ENCODE measurements at places on chromosomes 2 and 18.

DNA sequence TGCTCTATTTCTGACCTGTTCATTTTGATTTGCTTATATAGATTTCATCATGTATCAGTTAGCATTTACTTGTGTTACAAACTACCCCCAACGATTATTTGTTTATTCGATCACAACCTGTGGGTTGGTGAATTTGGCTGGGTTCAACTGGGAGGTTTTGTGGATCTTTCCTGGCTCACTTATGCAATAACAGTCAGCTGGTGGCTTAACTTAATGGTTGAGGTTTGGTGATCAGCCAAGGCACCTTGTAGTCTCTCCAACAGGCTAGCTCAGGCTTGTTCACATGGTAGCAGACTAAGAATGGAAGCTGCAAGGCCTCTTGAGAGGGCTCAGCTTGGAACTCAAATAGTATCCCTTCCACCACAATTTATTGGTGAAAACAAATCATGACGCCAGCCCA, 5.4 kb upstream of the PUM2 start:
- DNase-seq = no peak

DNA sequence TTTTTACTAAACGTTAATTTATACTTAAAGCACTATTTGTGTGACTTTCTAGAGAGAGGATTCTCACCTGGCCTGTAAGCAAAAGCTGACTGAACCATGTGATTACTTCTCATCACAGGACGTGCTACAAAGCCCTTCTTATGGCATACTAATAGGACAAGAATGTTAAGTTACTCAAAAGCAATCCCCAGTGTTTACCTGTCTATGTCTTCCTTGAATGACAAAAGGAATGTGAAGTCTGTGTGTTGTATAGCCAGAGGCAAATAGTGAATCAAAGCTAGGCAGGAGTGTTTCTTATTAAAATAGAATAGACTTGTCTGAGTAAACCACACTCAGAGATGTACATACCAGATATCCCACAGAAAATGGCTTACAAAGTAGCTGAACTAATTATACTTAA, 1465.5 kb downstream of the SUCLG1 start:
- no peak for DNase-seq

DNA sequence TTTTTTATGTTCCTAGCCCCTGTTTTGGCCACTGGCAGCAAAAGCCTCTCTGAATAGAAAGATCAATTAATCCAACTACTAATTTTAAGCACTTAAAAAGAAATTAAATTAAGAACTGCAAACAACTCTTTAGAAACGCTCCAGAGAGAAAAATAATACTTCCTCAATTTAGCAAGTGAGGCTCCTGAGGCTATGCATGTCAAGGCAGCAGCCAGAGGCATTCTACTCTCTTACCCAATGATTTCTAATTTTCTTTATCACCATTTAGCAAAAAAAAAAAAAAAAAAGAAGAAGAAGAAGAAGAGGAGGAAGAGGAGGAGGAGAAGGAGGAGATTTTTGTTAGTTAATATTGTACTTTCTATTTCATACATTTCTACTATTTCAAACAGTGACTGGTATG, 68.5 kb downstream of the TMEM237 start:
- no peak for DNase-seq

DNA sequence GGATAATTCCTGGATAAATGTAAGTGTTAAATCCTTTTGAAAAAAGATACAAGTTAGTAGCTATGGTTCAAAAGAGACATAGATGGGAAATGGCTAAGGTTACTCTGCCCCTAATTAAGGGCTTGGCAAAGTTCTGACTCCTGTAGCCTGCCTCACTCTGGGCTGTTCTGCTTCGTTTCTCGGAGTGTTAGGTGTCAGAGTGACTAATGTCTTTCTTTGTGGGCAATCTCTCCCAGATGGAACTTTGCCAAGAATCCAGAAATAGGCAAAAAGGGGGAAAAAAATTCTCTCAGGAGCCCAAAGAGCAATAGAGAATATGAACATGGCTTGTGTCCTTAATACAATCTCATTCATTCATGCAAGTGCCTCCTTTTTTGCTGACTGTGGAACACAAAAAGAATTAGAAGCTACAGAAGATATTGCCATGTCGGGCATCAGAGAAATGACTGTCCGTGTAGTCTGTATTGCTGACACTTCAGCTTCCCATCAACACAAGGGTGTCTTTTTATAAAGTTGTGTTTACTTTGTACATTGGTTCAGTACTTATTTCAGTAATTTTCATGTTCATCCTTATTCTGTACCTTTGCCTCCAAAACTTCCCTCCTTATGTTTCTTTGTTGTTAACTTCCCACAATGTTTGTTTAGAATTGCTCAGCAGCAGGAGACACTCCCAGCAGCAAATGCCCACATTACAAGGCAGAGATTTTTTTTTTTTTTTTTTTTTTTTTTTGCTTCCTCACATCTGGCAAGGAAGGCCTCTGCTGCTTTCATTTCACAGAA, 134.0 kb downstream of the FTCDNL1 start:
- no peak for DNase-seq

Data from left hindlimb (tissue), 1 donor.